Left renal pelvis (tissue), 4 donors: ENCODE measurements at places on chromosomes 2 and 18. TPM values are rescaled to one million over a fixed set of nuclear protein-coding genes. Genes with fewer than 3 reads are reported as not detected.

GRHL1 gene
- 8.0 TPM for polyA plus RNA-seq

CXCR1 gene
- polyA plus RNA-seq: 0.55 TPM

EGR4 gene
- polyA plus RNA-seq: not detected

STARD6 gene
- 0.11 TPM for polyA plus RNA-seq

CCDC148 gene
- polyA plus RNA-seq: 10.5 TPM
